Breast epithelium (tissue), 4 donors: ENCODE measurements at places on chromosomes 12 and 14.
A peak's percentile ranks its signal among the peaks of the same experiment; 100 is the strongest.

GRCh38 chr12:116133636-116134214, 143.8 kb downstream of the MED13L start:
- no peak for DNase-seq

DNA sequence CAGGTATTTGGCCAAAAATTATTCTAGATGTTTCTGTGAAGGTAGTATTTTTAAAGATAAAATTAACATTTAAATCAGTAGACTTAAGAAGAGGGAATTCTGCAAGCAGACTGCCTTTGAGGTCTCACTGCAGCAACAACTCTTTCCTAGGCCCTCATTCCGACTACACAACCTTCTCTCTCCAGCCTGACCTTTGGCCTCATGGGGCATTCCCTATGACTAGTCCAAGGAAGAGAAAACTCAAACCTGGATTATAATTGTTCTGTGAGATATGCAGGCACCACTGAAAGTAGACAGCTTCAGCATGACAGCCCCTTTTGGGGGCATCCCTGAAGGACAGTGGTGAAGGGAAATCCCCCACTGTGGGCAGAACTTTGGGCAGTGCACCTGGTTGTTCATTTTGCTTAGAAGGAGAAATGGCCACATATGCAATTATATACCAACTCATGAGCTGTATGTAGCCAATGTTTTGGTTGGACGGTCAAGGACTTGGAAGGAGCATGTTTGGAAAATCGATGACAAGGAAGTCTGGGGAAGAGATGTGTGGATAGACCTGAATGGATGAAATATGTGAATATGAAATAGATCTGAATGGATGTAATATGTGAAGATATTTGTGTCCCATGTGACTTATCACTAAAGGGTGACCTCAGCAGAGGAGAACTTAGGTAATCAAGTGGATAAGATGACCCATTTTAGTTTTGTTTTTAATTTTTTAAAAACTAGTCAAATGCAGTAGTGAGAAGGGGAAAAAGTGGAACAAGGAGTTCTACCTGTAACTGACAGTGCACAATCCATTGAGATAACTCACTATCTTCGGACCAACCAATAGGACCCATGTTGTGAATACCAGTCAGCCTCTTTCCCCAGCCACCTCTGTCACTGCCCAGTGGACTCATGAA, 233.3 kb upstream of the FOXN3 start:
- DNase-seq, result no peak

DNA sequence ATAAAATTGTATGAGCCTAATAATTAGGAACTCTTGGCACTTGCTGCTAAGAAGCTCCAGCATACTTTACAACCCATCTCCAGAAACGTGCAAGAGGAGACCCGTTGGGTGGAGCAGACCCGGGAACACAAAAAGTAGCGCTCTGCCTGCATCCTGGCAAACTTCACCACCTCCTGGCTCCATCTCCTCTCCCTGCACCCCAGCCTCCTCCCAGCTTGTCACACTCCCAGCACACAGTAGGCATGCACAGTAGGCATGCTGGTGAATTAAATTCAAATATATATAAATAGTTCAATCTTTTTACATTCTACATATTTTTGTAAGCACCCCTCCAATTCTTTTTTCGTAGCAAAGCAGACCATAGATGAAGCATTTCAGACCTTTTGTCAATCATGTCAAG, 1.2 kb downstream of the VSIG10 start:
- no peak for DNase-seq

DNA sequence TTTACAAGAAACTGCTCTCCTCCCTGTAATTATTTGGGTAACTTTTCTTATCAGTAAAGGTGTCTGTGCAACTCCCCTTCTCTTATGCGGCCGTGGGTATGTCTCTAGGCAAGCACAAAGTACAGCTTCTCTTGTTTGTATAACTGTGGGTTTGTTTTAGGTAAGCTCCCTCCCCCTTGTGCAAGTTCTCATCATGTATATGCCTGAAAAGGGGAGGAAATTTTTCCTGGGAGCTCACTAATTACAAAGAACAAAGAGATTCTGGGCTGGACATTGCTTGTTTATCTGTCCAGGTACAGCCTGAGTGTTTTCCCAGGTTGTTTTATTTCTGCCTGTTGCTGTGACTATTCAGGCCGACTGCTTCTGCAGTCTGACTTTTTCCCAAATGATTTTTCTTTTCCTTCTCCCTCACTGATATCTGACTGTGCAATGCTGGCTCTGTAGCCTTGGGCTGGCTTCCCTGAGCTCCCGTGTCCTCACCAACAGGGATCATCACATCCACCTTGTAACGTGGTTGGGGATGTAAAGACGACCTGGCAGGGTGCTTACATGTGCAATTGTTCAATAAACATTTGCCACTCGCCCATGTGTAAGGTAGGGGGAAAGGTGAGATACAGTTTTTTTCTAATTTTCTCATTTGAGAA, 916.5 kb downstream of the AACS start:
- no peak for DNase-seq

DNA sequence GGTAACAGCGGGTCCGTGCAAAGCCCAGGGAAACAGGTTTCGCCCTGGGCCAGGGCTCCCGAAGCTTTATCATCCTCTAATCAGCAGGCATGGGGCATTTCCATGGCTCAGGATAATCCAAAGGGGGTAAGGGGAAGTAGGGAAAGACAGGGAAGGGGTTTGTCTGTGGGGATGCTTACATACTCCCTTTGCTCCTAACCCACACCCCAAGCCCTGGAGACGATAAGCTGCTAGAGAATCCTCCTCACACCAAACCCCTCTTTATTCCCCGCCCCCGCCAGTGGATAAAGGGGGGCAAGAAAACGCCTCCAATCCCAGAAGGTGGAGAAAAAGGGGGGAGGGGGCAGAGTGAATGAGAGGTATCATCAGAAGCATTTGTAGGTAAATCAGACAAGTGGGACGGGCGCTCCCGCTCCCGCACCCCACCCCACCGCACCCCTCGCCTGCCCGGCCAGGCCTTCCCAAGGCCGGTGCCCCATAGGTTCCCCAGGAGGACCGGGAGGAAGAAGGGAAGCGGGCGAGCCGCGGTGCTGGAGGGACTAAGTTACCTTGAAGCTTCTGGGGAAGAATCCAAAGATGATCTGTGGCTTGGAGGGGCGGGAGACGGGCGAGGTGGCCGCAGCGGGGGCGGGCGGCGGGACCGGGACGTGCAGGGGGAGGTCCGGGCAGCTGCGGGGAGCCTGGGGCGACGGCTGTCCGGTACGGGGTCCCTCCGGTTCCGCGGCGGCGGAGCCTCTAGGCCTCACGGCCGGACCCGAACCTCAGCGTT, 762 bp downstream of the PPP2R5E start:
- DNase-seq, result peak; percentile 54

GRCh38 chr14:28635387-28635786, 131.2 kb upstream of the FOXG1 start:
- DNase-seq, result no peak

- no peak for DNase-seq
Observed at GRCh38 chr14:87034680-87035079, 958.3 kb downstream of the GALC start.

- DNase-seq, result no peak
Observed at GRCh38 chr12:106907411-106907810, 48.3 kb upstream of the TMEM263 start.

- DNase-seq, result peak; percentile 87
Observed at GRCh38 chr12:7060353-7060954, at the start of gene C1S. C1S (plus strand) TSS chr12:7060718; CDS start chr12:7061913, 1,195 bp downstream.

- no peak for DNase-seq
Observed at GRCh38 chr12:113329022-113329790, 5.7 kb downstream of the SLC8B1 start.

GRCh38 chr12:129409281-129409680, 494.5 kb downstream of the TMEM132D start:
- no peak for DNase-seq
